ENCODE measurements at places on chromosomes 5 and 9. TPM values are rescaled to one million over a fixed set of nuclear protein-coding genes. Genes with fewer than 3 reads are reported as not detected.

GRCh38 chr5:39164529-39165402 is 54.6 kb downstream of the FYB1 start:
- DNase-seq: no peak

DNA sequence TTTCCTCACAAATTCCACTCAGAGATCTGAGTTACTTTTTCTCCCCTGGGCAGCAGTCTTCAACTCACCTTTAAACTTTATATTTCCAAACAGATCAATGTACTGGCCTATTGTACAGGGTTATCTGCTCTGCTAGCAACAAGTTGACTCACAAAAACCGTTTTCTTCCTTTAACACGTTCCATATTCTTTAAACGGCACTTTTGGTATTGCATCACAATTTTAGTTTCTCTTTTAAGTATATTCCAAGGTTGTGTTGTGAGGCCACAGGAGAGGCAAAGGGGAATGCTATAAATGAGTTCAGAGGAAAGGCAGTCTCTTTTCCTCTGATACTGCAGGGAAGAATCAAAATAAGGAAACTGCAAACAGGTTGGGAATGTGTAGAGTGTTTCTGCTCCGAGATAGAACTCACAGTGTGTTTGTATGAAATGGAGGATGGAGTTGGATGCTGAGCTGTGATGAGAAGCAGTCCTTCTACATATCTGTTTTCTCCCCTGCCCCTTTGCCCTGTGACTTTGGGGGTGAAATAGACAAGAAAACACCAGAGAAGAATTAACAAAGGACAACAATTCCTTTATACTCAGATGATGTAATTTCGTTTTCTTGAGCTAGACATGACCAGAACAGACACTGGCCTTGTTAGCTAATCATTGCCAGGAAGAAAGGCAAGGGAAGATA is 9.9 kb upstream of the ALDOB start:
- DNase-seq: no peak

GRCh38 chr5:75367401-75367800 is 30.4 kb downstream of the HMGCR start:
- DNase-seq: no peak

The SLU7 gene
- 83.6 TPM for polyA plus RNA-seq

DNA sequence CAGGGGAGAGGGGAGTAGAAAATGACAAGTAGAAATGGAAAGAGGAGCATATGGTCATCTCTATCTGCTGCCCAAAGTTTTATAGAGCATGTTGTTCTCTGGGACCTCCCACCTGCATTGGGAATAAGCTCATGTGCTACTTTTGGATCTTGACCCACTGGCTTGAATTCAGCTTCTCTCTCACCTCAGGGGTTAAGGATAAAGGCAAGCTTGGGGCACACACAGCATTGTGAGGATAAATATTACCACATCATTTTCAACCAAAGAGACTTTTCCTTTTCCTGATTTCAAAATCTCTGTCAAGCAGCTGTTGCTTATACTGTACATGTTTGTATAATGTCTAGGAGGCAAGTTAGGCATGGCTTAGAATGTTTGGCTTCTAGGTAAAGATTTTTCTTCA is 16.6 kb downstream of the ATP10B start:
- DNase-seq: no peak

The HNRNPAB gene
- polyA plus RNA-seq: 150 TPM

GRCh38 chr5:58459146-58460001 is 512 bp downstream of the PLK2 start:
- peak; percentile 27 for DNase-seq

GRCh38 chr5:161034451-161034850 is 182.4 kb upstream of the ATP10B start:
- no peak for DNase-seq

The IFNA21 gene
- polyA plus RNA-seq: not detected

The NKD2 gene
- 16.5 TPM for polyA plus RNA-seq

DNA sequence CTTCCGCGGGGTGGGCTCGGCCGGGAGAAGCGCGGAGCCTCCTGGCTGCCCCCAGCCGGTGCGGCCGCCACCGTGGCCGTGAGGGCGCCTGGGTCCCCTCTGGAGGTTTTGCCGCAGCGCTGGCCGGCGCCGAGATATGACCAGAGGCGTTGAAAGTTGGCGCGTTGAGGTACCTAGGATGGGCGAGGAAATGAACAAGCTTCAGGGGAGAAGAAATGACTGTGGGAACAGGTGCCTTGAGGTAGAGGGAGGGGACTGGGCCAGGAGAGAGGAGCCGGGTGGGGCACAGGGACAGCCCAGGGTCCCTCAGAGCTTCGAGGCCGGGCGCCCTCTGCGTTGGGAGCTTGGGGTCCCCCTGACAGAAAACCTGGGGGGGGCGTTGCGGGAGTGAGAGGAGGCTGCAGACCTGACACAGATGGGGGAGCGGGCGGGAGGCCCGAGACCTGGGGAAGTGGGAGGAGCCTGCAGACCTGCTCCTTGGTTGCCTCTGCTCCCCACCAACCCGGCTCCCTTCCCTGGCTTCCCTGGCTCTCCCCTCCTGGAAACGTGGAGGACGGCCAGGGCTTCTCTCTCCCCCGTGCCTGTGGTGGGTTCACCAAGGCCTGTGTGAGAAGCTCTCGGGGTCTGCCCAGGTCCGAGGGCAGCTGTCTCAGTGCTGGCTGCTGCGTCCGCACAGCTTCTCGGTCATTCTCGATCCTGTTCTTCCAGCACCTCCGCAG is 14.2 kb downstream of the RABL6 start:
- DNase-seq: no peak

GRCh38 chr5:19880859-19881436 is 107.1 kb downstream of the CDH18 start:
- DNase-seq: no peak

- no peak for DNase-seq
These were observed 363.3 kb downstream of the KDM4C start for GRCh38 chr9:7121055-7121454.

GRCh38 chr5:67530609-67531255 is 334.1 kb upstream of the CD180 start:
- DNase-seq: no peak

The PDE6A gene
- polyA plus RNA-seq: 0.14 TPM

The GGTA1 gene
- 6.2 TPM for polyA plus RNA-seq

DNA sequence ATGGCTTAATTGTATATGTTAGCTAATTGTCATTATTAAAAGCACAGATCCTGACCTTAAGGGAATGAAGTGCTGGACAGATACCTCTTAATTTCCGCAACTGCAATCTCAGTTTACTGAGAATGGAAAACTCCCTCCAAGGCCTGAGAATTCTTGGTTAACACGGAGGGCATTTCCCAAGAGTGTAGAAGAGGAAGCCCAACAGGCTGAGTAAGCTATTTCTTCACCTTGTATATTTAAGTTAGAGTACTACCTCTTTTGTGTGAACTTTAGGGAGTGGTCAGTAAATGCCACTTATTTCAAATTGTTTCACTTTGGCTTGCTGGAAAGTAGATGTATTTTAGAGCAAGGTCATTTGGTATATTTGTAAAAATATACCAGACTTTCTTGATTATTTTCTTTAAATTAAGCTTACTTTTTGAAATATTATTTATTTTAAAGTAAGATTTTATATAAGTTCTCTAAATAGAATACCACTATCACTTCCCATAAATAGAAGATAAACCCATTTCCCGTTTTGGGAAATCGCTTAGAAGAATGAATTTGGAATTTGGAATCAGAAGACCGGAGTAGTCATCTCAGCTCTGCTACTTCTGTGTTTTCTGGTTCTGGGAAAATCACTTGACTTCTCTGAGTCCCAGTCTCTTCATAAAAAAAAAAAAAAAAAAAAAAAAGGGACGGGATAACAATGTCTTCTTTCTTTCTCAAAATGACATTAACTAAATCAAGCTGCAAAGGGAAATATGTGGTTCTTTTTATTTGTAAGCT is 26.0 kb upstream of the C9orf72 start:
- no peak for DNase-seq

The GRM6 gene
- 0.46 TPM for polyA plus RNA-seq

GRCh38 chr5:51389288-51389576 is 6.0 kb downstream of the ISL1 start:
- DNase-seq: no peak

DNA sequence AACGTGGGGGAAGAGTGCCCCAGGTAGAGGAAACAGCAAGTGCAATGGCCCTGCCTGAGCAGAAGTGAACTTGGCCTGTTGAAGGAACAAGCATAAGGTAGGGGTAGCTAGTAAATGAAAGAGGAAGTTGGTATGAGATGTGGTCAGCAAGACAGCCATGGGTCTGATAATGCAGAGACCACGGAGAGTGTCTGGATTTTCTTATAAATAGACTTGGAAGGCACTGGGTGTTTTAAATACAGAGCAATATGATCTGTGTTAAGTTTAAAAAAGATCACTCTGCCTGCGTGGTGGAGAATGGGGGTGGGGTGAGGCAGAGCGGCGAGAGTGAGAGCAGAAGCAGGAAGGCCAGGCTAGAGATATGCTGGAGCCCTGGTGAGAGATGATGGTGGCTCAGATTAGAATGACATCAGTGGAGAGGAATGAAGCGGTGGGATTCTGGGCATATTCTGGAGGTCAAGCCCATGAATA is 4.2 kb downstream of the ADAM19 start:
- no peak for DNase-seq

DNA sequence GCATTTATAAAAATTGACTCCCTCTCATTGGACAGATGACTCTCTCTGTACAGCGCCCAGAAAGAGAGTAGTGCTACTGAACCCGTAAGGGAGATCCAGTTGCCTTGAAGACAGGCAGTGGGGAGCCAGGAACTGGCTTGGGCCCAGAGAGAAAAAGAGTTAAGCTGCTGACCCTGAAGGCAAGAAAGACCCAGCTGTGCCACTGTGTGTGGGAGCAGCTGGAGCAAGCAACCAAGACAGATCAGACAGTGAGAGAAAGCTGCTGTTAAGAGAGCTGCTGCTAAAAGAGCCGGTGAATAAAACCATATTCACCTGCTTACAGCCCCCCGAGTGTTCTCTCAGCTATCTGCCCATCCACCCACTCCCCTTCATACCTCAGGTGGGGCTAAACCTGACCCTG is 149.7 kb upstream of the ADAMTS16 start:
- DNase-seq: no peak

DNA sequence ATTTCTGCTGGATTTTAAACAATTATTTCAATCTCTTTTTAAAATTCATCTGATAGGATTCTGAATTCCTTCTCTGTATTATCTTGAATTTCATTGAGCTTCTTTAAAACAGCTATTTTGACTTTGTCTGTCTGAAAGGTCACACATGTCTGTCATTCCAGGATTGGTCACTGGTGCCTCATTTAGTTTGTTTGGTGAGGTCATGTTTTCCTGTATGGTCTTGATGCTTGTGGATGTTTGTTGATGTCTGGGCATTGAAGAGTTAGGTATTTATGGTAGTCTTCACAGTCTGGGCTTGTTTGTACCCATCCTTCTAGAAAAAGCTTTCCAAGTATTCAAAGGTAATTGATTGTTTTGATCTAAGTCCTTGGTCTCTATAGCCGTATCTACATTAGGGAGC is 39.1 kb downstream of the DENND4C start:
- DNase-seq: no peak

GRCh38 chr9:110191615-110192014 is 16.3 kb downstream of the C9orf152 start:
- DNase-seq: no peak

DNA sequence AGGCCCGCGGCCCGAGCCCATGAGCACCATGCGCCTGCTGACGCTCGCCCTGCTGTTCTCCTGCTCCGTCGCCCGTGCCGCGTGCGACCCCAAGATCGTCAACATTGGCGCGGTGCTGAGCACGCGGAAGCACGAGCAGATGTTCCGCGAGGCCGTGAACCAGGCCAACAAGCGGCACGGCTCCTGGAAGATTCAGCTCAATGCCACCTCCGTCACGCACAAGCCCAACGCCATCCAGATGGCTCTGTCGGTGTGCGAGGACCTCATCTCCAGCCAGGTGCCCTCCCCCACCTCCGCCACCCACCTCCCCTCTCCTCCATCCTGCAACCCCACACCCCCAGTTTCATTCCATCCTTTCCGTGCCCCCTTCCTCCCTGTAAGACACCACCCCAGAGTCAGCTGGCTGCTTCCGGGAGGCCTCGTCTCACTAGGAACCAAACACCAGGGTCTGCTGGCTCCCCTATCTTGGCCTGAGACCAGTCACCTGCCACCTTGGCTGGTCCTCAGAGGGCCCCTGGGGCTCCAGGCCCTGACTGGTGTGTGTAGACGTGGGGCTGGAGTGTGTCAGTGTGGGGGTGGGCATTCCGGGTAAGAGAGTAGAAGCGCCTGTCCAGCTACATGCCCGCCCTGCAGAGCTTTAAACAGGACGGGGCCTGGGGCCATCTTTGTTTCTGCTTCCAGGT is 655 bp downstream of the GRIN1 start:
- DNase-seq: no peak

DNA sequence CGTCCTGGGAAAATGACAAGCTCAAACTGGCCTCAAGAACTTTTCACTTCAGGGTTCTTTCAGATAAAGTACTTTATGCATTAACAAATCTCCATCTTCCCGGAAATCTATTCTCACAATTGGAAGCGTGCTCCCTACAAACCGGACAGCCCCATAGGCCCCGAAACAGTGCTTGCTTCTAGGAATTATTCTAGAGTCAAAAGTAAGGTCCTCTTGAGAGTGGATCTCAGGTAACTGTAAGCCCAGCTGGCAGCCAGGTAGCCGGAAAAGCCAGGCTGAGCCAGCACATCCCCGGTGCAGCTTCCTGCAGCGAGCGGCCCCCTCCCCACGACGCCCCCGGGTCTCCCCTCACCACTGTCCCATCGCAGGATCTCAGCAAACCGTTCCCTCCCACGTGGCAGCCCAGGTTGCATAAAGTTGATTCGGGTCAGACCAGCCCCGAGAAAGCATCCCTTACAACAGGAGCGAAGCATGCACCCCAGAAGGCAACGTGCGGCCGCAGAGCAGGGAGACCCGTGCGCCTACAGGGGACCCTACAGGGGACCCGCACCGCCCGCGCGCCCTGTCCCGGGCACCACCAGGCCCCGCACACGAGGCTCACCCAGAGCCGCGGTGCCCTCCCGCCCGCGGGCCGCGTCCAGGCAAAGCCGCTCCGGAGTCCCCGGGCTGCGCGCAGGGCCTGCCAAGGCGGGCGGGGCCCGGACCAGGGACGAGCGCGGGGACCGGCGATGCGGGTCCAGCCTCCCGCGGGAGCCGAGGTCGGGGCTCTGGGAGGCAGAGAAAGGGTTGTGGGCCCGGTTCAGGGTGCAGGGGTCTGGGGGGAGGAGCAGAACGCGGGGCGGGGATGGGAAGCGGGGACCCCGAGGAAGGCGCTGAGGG is 920 bp downstream of the LPCAT1 start:
- DNase-seq: no peak

The DDX41 gene
- 105 TPM for polyA plus RNA-seq

- DNase-seq: no peak
These were observed 53.7 kb downstream of the TRIM36 start for GRCh38 chr5:115116001-115116400.

- no peak for DNase-seq
These were observed 37.0 kb upstream of the RAB3C start for GRCh38 chr5:58545912-58546311.

DNA sequence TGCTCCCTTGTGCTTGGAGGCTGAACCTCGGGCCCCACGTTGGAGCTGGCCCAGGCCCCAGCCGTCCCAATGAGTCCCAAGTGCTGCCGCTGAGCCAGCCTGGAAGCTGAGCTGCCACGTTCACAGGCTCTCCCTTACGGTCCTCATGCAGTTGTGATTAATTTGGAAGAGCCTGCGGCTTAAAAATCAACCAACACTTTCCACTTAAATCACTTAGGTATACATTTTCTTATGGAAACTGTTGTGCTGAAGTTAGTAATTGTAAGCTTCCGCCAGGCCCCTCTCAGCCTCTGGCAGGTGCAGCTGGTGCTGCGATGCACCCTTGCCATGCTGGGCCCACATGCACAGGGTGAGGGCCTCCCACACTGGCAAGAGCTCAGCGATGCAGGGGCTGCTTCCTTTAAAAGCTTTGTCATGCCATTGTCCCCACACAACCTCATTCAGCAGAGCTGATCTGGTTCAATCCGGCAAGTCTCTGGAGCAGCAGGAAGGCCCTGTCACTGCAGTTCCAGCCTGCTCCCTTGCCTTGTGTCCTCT is 61.0 kb downstream of the IPPK start:
- no peak for DNase-seq

All from right renal cortex interstitium (tissue), 3 donors.